Stimulated activated CD4-positive, alpha-beta T cell treated with anti-CD3 and anti-CD28 coated beads, TNF-alpha, amount 100 ng/mL, for 1 hour (primary cell): ENCODE measurements at places on chromosomes 4 and X.

GRCh38 chrX:121146059-121146628 is 98.7 kb downstream of the GLUD2 start:
- no peak for DNase-seq

DNA sequence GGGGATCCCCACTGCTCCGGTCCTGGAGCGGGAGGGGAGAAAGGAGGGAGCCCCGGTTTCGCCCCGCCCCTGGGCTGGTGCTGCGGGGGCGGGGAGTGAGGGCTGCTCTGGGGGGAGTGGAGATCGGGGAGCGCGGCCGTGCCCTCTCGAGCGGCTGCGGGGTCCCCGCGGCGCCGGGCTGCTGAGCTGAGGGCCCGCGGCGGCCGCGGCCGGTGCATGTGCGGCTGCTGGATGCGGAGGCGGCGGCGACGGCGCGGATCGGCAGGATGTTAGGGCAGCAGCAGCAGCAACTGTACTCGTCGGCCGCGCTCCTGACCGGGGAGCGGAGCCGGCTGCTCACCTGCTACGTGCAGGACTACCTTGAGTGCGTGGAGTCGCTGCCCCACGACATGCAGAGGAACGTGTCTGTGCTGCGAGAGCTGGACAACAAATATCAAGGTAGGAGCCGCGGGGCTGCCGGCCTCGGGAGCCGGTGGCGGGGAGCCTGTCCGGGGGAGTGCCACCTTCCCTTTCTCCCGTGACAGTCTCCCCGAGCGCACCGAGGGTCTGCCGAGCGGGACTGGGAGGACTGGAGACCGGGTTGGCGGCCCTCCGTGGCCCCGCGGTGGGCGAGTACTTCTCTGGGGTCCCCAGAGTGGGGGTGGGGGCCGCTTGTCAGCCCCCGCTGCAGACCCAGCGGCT is at the start of gene ING2:
TSS of gene ING2 (plus strand) at position 129 of the 681 bp plus-strand sequence. CDS start at position 267, 138 bp downstream.
- DNase-seq, result peak; percentile 69

- no peak for DNase-seq
Observed at GRCh38 chrX:46294234-46294633, 251.0 kb downstream of the ZNF674 start.

- no peak for DNase-seq
Observed at GRCh38 chrX:136046295-136047015, 61.2 kb downstream of the SLC9A6 start.

- no peak for DNase-seq
Observed at GRCh38 chr4:174532445-174532844, 10.2 kb upstream of the HPGD start.
